ENCODE measurements at places on chromosomes 16 and 17. TPM values are rescaled to one million over a fixed set of nuclear protein-coding genes. Genes with fewer than 3 reads are reported as not detected.

Gene ACSM2A
- 0.63 TPM for total RNA-seq

Gene TMEM238L
- total RNA-seq, result not detected

Gene CIITA
- total RNA-seq, result 8.7 TPM

Gene HSPB9
- not detected for total RNA-seq

Gene IRF8
- total RNA-seq, result 89.9 TPM

Gene MT1M
- total RNA-seq, result 43.1 TPM

Gene TMEM88
- total RNA-seq, result 20.2 TPM

- no peak for DNase-seq
Observed at GRCh38 chr16:492211-492875, 35.2 kb upstream of the CAPN15 start.

DNA sequence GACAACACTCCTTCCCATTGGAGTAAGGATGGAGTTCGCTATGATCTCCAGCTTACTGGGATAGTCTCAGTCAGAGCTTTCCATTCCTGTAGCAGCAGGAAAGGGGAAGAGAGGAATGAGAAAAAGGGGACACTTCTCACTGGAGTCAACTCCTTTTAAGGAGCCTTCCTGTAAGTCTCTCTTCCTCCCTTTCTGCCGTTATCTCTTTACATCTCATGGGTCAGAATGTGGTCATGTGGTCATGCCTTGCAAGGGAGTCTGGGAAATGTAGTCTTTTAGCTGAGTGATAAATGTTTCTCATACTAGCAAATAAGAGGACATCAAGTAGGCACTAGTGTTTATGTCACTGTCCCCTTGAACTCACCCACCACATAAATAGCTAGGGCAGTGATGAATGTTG is 227.3 kb downstream of the HAPSTR1 start:
- DNase-seq, result no peak

- DNase-seq, result no peak
Observed at GRCh38 chr17:68381076-68381900, 76.0 kb downstream of the WIPI1 start.

DNA sequence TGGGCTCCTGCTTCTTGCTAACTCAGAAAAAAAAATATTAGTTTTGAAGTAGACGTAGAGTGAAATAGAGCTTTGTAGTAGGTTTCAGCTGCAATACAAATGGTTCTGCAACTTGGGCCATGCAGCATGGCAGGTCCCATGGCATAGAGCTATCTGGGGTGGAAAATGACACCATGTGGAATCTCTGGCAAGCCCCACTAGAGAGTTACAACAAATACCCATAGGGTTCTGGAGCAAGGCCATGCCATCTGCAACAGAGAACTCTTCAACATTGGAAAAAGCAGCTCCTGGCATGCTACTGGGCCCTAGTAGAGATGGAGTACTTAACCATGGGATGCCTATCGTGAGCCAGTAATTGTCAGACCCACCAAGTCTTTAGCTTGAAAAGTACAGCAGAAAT is 25.3 kb upstream of the RBBP6 start:
- DNase-seq, result no peak

DNA sequence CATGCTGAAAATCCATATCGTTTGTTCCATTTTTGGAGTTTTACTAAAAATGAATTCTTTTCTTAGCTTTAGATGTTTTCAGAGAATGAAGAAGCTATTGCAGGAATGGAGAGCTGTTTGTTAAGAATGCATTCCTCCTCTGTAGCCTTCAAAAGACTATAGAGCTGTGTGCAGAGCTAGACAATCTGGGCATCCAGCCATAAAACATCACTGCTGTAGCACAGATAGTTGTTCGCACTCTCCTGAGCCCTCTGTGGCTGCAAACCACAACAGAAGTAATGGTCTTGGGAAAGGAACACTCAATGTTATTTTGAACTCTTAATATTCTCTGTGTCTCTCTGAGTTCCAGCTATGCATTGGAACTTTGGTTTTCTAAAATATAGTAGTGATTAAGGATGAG is 4.9 kb downstream of the TNRC6C start:
- no peak for DNase-seq

- no peak for DNase-seq
Observed at GRCh38 chr16:78605548-78606101, 506.2 kb downstream of the WWOX start.

DNA sequence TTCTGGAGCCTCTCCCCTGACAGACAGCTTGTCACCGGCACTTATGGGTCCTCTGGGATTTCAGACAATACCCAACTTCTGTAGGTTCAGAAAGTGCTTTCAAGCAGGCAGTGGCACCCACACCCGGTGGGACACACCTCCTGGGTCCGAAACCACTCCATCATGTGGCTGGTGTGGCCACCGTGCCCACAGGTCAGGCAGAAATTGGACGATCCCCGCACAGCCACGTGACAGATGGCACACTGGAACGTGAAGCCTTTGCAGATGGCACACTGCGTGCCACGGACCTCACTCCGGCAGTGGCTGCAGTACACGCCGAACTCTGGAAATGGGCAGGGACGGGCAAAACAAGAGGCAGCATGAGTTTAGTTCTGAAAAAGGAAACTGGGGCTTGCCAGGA is 99.5 kb upstream of the FA2H start:
- no peak for DNase-seq

DNA sequence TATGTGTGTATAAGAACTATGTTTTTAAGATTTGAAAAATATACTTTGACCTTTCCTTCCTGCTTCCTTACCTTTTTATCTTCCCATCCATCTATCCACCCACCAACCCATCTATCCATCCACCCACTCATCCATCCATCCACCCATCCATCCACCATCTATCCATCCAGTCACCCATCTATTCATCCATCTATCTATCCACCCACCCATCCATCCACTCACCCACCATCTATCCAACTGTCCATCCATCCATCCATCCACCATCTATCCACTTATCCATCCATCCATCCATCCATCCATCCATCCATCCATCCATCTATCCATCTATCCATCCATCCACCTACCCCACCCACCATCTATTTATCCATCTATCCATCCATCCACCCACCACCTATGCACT is 12.4 kb downstream of the CBFA2T3 start:
- DNase-seq, result no peak

- DNase-seq, result no peak
Observed at GRCh38 chr16:87304951-87305350, 12.2 kb downstream of the C16orf95 start.

DNA sequence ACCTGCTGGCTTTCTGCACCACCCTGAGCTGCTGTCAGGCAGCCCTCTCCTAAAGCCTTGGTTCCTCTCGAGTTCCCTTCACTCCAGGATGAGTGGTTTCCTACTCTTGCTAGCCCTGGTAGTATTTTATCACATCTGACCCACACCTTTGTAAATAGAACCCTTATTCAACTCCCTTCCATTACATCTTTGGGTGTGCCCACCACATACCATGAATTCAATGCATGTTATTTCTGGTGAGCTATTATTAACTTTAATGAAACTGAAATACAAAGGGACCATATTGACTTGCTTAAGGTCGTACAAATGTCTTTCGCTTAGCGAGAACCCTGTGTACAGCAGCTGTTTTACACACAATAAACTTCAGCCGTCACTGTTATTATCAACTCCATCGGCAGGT is 521.3 kb downstream of the GRIN2A start:
- no peak for DNase-seq

DNA sequence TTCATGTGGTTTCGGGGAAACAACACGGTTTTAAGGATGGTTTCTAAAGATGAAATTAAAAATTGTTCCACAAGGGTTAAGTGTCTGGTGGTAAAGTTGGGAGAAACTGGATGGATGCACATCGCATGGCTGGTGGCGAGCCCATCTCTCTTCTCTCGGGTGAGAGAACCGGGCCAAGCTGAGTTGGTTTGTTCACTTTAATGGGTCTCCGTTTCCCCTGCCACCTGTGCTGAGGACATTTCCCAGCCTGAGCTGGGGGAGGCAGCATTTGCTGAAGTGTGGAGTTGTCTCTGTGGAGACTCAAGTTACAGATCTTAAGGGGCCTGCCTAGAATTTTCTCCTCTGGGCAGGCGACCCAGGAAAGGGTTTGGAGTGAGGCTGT is 7.9 kb downstream of the FUS start:
- DNase-seq, result no peak

GRCh38 chr17:65198653-65199382 is 61.6 kb downstream of the RGS9 start:
- no peak for DNase-seq

DNA sequence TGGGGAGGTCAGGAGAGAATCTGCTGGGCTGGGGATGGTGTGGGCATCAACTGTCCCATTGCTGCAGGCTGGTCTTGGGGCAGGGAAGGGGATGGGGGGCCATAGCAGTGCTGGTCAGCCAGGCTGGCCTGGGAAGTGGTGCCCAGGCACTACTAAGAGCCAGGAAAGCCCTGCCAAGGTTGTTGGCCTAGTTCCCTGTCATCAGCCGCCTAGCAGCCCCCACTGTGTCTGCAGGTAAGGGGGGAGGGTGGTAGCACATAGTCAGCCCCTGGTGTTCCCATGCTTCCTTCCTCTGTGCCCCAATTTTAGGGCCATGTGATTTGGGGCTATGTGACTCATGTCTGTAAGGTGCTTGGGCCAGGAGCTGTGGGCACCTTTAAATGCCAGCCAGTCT is 17.8 kb downstream of the GJD3 start:
- DNase-seq, result no peak

GRCh38 chr16:12303653-12304052 is 327.1 kb downstream of the SNX29 start:
- DNase-seq, result no peak

DNA sequence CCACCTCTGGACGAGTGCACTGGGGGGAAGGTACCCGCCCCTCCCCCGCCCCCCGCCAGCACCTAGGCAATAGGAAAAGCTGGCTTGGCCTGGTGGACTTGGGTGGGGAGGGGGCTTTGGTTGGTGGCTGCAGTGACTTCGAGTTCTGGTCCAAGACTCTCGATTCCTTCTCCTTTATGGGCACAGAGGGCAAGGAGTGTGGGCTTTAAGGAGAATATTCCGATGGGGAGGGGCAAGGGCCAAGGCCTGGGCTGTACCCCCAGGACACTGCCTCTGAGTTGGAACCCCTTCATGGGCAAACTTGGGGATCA is 409 bp downstream of the ACSF2 start:
- no peak for DNase-seq

DNA sequence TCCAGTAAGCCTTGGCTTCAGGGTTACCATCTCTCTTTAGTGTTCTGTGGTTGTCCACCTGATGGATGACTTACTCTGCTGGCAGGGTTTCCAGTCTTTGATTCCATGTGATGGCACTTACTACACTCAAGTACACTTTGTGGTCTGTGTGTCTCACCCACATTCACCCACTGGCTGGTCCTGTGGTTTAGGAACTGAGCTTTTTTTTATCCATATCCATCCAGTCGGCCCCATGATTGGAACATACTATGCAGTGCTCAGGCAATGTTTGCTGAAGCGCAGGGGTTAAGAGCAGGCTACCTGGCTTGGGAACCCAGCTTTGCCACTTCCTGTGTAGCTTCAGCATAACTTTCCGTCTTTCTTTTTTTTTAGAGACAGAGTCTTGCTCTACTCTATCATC is 2.8 kb upstream of the FUS start:
- no peak for DNase-seq

GRCh38 chr17:67671493-67671892 is 46.2 kb upstream of the NOL11 start:
- DNase-seq, result no peak

DNA sequence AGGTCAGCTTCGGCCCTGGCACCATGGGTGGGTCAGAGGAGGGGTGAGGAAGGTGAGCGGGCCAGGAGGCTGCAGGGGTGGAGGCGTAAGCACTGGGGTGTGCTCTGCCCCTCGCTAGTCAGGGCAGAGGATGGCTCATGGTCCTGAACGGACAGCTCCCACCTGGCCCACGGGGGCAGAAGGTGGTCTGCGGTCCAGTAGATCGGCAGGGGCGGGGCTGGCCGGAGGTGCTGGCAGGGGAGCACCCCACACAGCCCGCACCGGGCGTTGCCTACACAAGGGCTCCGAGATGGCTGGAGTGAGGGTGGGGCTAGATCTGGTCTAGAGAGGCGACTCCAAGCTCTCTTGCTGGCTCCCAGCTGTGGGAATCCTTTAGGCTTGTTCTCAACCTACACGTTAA is 8.2 kb downstream of the NPTX1 start:
- DNase-seq, result no peak

GRCh38 chr17:83132251-83133081 is 53.1 kb downstream of the METRNL start:
- DNase-seq, result no peak

GRCh38 chr17:74877592-74878548 is 5.1 kb upstream of the FDXR start:
- no peak for DNase-seq

- DNase-seq, result no peak
Observed at GRCh38 chr16:20409398-20410120, at the start of gene ACSM5. Gene ACSM5 (plus strand): TSS chr16:20409534. CDS start chr16:20411485, 1,951 bp downstream.

DNA sequence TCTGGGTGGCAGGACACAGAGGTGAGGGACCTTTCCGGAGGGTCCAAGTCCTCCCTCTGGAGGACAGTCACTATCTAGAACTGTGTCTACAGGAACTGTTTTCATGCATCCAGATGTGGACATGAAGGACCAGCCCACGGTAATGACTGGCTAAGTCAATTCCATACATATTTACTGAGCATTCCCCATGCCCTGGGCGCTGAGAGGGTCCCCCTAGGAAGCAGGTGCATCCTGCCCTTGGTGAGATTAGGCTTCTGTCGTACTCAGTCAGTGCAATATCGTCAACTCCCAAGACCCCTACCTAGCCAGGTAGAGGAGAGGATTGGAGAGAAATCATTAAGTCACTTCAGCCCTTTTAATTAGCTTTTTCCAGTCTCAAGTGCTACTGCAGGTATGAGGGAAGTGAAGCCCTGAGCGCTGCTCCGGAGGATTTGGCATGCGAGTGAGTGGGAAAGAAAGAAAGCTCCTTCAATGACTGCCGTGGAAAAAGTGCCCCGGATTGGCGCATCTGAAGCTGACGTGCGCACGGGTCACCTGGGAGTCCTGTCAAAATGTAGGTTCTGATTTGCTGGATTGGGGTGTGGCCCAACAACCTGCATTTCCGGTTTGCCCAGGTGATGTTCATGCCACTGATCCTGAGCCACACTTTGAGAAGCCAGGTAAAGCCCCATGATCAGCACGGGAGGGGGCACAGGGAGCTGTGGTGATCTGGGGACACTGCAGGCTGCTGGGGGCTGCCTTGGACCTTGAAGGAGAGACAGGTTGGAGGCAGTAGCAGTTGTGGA is 367.4 kb upstream of the TNRC6C start:
- DNase-seq, result no peak

DNA sequence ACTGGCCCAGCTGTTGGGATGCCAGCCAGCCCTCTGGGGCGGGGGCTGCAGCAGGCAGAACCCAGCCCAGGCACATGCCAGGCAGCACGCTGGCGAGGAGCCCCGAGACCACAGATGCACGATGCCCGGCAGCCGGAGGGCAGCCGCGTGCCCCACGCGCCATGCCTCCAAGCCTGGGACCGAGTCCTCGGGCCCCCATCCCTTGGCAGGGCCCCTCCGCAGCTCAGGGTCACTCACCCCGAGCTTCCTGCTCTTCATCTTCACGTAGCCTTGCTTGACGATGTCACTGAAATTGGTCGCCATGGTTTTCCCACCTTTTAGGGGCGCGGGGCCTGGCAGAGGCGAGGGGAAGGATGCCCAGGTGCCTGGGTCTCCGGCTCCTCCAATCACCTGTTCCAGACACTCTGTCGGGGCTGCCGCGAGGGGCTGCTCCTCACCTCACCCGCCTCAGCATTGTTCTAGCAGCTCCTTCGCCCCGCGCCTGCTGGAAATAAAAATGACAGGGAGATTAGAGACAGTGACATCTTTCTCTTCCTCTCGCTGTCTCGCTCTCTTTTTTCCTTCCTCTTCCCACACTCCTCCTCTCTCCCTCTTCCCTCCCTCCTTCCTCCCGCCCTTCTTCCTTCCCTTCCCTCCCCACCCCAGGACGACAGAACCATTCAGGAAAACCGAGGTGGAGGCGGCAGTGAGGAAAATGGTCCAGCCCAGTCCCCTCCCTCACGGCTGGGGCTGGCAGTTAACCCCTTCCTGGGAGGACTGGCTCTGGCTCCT is 6.9 kb downstream of the DOK4 start:
- DNase-seq, result no peak

Data from omental fat pad (tissue), 4 donors.